ENCODE measurements at places on chromosomes 7 and 10.

- DNase-seq = no peak
Observed at GRCh38 chr10:77383861-77384553, 253.6 kb downstream of the KCNMA1 start.

GRCh38 chr7:78326876-78327275, 528.3 kb downstream of the PHTF2 start:
- no peak for DNase-seq

GRCh38 chr7:47501406-47501805, 80.5 kb downstream of the TNS3 start:
- DNase-seq = no peak

DNA sequence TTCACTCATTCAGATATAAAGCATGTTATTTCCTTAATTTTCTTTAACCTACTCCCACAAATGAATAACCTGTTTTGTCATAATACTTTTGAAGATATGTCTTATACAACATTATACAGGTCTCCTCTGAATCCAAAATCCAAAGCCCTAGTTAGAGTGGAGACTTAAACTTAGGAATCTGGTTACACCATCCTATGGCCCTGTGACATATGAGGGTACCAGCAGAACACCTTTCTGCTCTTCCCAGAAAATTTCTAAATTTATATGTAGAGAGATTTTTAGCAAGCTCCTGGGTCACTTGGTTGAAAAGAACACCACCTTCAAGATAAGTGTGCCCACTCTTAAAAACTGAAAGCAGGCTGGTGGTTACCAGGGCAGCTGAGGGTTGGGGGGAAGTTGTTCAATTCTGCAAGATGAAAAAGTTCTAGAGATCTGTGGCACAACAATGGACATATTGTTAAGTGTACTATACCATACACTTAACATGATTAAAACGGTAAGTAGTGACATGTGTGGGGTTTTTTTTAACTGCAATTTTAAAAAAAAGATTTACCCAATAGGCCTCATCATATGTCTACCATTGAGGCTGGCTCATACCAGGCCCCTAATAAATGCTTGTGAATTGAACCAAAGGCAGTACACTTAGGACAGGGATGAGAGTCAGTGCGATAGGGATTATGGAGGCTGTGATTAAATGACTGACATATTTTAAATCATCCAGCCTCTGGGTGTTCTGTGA, 37.6 kb upstream of the KCNIP2 start:
- DNase-seq = no peak

- no peak for DNase-seq
Observed at GRCh38 chr10:42941295-42941644, 135.6 kb upstream of the RET start.

DNA sequence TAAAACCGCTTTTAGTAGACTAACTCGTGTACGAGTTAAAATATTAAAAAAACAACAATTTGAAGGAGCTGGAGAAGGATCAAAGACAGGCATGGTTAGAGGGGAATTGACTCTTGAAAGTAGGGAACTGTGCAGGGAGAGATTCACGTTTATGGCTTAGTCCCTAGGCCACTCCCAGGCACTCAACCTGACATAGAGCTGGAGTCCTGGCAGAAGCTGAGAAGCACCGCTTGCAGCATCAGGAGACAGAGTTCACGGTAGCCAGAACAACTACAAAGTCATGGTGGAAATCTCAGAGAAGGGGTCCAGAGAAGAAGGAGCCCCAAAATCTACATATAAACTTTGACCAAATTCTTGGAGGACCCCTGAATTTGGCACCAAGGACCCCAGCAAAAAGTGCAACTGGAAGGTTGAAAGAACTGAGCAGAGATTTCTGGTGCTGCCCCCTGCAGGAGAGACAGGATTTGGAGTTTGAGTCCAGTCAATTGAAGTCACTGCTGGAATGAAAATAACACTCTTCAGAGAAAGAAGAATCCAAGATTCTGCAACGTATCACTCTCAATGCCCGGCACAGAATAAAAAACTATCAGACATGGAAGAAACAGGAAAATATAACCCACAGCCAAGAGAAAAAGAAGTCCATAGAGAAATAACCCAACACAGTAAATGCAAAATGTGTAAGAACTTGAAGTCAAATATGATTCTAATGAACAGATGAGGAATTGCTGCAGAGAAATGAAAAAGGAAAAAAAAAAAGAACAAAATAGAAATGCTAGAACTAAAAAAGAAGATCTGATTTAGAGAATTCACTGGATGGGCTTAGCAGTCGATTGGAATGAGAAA, 493.3 kb upstream of the PODXL start:
- DNase-seq = no peak

DNA sequence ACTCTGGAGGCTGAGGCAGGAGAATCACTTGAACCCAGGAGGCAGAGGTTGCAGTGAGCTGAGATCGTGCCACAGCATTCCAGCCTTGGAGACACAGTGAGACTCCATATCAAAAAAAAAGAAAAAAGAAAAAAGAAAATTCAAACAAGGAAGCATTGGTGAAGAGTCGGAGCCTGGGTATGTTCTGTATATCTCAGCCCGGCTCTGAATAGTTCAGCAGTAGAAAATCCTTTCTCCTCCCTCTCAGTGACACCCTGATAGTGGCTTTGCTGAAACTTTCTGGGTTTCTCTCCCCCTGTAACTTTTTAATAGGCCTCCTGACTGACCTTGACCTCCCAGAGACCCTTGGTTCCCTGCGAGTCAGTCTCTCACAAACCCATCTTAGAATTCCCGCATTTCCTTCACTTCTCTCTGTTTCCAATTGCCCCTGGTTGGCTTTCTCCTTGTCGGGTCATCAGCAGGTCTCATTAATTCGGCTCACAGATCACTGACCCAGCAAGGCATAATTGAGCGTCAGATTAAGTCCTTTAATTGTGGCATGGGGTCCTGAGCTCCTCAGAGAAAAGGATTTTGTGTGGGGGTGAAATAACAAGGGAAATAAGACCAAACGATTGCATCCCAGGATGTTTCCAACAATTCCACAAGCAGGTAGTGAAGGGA, 541.6 kb upstream of the NRP1 start:
- DNase-seq = no peak

DNA sequence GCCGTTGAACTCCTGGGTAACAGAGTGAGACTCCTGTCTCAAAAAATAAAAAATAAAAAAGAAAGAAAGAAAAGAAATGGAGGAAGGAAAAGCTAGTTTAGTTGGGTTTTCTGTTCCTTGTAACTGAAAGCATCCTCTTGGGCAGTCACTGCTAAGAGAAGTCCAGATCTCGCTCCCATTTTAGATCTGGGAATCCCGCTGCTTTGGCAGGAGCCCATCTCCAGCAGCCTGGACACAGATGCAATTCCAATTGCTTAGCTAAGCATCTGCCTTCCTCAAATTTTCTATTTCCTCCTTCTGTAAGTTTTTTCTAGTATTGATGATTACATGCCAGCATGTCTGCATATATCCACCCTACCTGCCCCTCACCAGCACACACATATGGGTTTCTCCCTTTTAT, 54.1 kb downstream of the DENND2A start:
- no peak for DNase-seq

DNA sequence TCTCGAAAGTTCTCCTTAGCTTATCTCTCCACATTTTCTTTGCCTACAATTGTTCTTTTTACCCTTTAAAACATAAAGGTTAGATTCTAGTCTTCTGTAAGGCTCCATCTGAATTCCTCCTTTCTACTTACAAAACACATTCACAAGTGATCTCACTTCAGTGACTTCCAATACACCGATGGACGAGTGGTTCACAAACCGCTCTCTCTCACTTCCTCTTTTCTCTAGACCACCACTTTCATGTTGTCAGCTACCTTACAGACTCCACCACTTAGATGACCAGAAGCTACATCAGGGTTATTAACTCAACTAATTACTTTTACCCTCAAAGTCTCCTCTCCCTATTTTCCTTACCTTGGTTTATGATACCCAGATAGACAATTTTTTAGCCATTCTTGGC, 11.8 kb downstream of the MET start:
- no peak for DNase-seq

DNA sequence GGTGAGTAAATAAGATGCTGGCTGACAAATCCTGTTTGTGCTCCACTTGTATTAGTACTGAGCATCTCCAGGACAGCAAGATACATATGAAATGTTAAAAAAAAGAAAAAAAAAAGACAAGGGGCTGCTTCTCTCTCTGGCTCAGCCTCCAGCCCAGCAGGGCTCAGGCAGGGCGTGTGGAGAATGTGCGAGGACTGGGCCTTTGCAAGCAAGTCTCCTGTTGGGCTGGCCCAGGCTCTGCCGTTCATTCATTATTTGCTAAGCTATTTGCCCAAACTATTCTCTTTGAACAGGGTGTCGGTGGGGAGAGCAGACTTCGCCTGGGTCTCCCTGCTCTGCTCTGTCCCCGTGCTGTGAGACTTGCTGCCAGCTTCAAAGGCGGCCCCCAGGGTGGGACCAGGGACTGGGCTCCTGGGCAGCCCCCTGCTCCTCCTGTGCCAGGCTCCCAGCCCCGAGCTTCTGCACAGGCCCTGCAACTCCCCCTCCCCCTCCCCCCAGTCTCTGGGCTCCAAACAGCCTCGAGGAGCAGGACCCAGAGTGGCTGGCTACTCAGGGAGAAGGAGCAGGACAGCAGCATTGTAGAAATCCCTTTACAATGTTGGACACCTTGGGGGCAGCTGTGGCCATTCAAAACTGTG, 25.6 kb upstream of the MGMT start:
- no peak for DNase-seq

GRCh38 chr10:103750836-103751235, 104.5 kb downstream of the SH3PXD2A start:
- DNase-seq = no peak

GRCh38 chr10:34808801-34809745, 6.0 kb downstream of the PARD3 start:
- DNase-seq = no peak

DNA sequence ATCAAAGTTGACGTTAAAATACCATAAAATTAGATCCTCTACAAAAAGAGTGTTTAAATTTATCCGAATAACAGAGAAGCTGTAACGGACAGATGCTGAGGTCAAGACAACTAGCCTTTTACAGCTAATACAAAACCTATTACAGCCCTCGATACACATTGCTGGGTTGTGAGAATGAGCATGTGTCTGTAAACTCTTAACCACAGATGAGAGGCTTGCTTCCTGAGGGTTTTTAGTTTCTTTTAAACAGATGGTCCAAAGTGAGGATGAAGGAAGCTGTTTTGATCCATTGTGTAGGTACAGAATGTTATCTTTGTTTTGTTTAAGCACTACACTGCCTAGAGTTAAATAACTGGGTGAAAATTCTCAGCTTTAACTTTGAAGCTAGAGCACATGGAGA, 578.2 kb downstream of the PARD3 start:
- DNase-seq = no peak

DNA sequence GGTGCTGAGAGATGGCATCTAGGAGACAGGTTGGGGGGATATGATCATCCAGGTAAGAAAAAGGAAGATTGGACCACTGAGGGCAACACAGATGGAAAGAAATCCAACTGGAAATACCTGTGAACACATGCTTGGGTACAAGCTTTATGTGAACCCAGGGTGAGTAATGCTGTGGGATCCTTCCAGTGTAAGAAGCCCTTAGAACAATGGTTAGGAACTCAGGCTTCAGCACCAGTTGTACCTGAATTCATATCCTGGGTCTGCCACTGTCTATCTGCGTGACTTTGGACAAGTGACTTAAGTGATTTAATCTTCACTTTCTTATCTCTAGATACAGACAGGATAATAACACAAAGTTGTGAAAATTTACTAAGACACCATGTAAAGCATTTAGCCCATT, 131.0 kb downstream of the ST7 start:
- DNase-seq = no peak

GRCh38 chr10:60096761-60097513, 190.6 kb upstream of the CCDC6 start:
- no peak for DNase-seq

- no peak for DNase-seq
Observed at GRCh38 chr7:30873656-30874055, 38.0 kb upstream of the AQP1 start.

DNA sequence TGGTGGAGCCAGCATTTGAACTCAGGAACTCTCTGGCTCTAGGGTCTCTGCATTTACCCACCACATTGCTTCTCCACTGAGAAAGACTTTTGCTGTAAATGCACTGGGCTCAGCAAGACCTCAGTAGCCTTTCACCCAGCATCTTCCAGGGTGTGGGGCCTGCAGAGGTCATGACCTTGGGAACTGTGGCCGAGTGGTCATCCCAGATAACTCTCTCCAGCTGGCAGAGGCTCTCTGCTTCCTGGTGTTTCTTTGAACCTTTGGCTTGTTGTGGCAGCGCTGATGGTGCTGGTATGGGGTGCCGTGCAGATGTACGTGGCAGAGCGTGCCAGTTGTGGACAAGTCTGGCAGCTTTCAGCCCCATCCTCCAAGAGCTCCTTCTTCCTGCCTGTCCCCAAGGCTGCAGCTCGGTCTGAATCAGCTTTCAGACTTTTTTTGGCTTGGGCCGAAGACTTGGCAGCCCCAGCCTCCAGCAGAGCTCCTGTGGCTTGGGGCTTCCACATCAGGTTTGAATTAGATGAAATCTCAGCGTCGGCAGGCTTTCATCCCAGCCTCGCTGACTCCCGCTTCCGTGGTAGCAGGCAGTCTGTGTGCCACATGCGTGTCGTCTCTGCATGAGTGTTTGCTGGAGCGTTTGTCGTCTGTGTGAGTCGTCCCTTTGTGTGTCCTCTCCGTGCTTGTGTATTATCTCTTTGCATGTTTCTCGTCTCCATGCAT, 21.5 kb downstream of the ADAMTS14 start:
- no peak for DNase-seq

DNA sequence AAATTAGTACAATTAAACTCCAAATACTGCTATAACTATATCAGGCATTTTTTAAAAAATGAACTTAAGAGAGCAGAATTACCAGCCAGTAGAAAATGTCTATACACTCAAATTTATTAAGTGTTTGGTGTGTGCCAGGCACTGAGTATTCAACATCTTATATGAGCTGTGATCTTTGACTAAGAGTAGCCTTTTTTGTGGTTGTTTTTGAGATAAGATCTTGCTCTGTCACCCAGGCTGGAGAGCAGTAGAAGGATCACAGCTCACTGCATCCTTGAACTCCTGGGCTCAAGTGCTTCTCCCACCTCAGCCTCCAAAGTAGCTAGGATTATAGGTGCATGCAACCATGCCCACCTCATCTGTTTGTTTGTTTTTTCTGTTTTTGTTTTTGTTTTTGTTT, 102.5 kb upstream of the CELF2 start:
- DNase-seq = no peak

DNA sequence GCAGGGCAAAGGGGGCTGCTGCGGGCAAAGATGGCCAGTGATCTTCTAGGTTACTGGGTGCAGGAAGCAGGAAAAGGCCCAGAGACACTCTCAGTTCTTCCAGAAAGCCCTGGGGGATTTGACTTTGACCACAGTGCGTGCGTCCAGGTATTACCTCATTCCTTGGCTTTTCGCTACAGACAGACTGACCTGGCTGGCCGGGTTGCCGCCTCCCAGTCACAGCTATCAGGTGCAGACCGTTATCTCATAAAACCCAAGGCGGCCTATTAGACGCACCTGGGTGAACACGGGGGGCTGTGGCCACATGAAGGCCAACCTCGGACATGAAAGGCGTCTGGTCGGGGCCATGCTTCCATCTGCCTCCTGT, 80.3 kb downstream of the FOXL3 start:
- no peak for DNase-seq

GRCh38 chr7:94700926-94701554, 45.1 kb upstream of the SGCE start:
- no peak for DNase-seq

GRCh38 chr10:107657851-107658250, 493.3 kb upstream of the SORCS1 start:
- no peak for DNase-seq

- no peak for DNase-seq
Observed at GRCh38 chr7:77837966-77838365, 39.4 kb downstream of the PHTF2 start.

- DNase-seq = no peak
Observed at GRCh38 chr10:123424537-123424936, 241.6 kb upstream of the GPR26 start.
